ENCODE measurements at places on chromosomes 12 and 14. TPM values are rescaled to one million over a fixed set of nuclear protein-coding genes. Genes with fewer than 3 reads are reported as not detected.

Gene SIRT4
- total RNA-seq, result 2.4 TPM

Gene CLEC4D
- total RNA-seq, result not detected

Gene HSPB8
- total RNA-seq, result 11.8 TPM

Gene DIO2
- not detected for total RNA-seq

Gene DNAJC22
- total RNA-seq, result 3.4 TPM
